Renal pelvis (tissue), 12 donors: ENCODE measurements at places on chromosomes 13 and 19. TPM values are rescaled to one million over a fixed set of nuclear protein-coding genes. Genes with fewer than 3 reads are reported as not detected.

Gene LYPD5
- polyA plus RNA-seq: 0.55 TPM

Gene ZNF728
- polyA plus RNA-seq: 0.16 TPM

Gene ZNF221
- polyA plus RNA-seq: 6.0 TPM

Gene TRIM13
- polyA plus RNA-seq: 51.1 TPM

Gene SYCN
- not detected for polyA plus RNA-seq

Gene LILRA1
- 0.43 TPM for polyA plus RNA-seq

Gene CBY2
- polyA plus RNA-seq: 0.75 TPM

Gene KIR2DL1
- not detected for polyA plus RNA-seq

Gene ANKRD24
- polyA plus RNA-seq: 1.1 TPM

Gene ZNF844
- 32.8 TPM for polyA plus RNA-seq

Gene JSRP1
- 0.68 TPM for polyA plus RNA-seq

Gene CYP4F2
- polyA plus RNA-seq: not detected

Gene ZNF227
- polyA plus RNA-seq: 25.4 TPM

Gene PALM3
- 22.7 TPM for polyA plus RNA-seq

Gene ZNF577
- polyA plus RNA-seq: 59.4 TPM

Gene FGF22
- 0.83 TPM for polyA plus RNA-seq

Gene FGF9
- polyA plus RNA-seq: 15.2 TPM

Gene ACTMAP
- 18.8 TPM for polyA plus RNA-seq

Gene CDX2
- not detected for polyA plus RNA-seq

Gene ELAVL3
- polyA plus RNA-seq: 0.47 TPM

Gene ATP13A1
- polyA plus RNA-seq: 66.9 TPM

Gene SOX1
- not detected for polyA plus RNA-seq
